ENCODE measurements at places on chromosomes 11 and 22. TPM values are rescaled to one million over a fixed set of nuclear protein-coding genes. Genes with fewer than 3 reads are reported as not detected.

The OR52I1 gene
- total RNA-seq: not detected

The MLC1 gene
- 0.17 TPM for total RNA-seq

DNA sequence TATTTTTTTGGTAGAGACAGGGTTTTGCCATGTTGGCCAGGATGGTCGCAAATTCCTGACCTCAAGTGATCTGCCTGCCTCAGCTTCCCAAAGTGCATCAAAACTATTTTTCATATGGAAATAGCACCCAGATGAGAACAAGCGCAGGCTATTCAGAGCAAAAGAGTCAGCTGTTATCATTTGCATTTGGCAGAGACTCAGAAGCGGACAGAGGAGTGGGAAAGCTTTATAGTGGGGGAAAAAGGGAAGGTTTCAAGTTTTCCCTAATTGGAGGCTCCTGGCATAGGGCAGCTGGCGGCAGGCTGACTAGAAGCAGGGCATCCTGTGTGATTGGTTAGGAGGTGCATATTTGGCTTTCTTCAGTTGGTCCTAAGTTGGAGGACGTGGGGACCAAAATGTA lies 20.2 kb downstream of the ATG13 start:
- DNase-seq: no peak
- H3K36me3 ChIP-seq: peaks cover 49% of the 10 kb centered on the region
- no peak overlapping the region for H3K4me3 ChIP-seq

- no peaks in the 10 kb centered on the region for H3K4me1 ChIP-seq
- no peak for DNase-seq
- no peaks in the 10 kb centered on the region for H3K27me3 ChIP-seq
- H3K4me3 ChIP-seq: no peak overlapping the region
- no peaks in the 10 kb centered on the region for H3K36me3 ChIP-seq
Observed at GRCh38 chr11:32297611-32298011, 137.7 kb downstream of the WT1 start.

GRCh38 chr11:10611979-10612862 lies 43.8 kb upstream of the LYVE1 start:
- no peaks in the 10 kb centered on the region for H3K27me3 ChIP-seq
- peaks cover 23% of the 10 kb centered on the region for H3K4me1 ChIP-seq
- no peak overlapping the region for H3K4me3 ChIP-seq

DNA sequence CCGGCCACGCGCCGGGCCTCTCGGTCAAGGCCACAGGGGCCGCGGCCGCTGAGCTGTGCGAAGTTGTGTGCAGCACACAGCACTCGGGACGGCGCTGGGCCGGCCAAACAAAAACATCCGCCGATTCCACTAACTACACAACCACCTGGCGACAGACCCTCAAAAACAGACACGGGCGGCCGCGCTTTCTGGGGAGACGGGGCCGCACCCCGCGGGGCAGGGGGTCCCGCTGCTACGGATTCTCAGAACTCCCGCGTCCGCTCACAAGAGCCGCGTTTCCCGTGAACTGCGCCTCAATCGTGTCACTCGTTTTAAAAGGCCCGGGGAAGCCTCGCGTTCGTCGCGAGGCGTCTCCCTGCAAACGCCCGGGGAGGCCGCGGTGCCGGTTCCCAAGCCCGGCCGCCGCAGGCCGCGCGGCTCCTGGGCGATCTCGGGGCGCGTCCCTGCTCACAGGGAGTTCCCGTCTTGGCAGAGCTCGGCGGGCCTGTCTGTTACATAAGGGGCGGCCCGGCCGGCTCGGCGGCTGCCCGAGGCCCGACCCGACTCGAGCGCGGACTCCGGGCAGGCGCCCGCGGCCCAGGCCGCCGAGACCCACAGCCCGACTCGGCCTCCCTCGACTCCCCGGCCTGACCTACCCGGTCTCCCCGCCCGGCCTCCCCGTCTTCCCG lies 936 bp downstream of the BRD1 start:
- H3K27me3 ChIP-seq: no peaks in the 10 kb centered on the region
- peak overlapping the region; percentile 91 for H3K27ac ChIP-seq
- no peak for DNase-seq
- peaks cover 27% of the 10 kb centered on the region for H3K36me3 ChIP-seq
- H3K4me1 ChIP-seq: peaks cover 55% of the 10 kb centered on the region
- peak overlapping the region; percentile 84 for H3K4me3 ChIP-seq

DNA sequence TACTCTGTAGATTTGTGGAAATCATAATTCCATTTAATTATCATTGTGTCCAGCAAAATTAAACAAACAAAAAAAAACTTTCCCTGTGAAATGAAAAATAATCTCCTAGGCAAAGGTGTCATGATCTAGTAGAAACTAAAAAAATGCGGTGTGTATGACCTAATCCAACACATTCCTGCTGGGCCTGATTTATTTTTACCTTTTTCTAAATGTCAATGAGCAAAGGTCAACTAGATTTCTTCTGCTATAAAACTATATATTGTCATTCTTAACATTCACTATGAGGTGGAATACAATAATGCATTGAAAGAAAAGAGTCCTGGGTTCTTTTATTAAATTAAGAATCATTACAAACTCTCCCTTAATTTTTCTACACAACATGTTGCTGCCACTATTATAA lies 57.1 kb upstream of the MN1 start:
- H3K36me3 ChIP-seq: peaks cover 41% of the 10 kb centered on the region
- peaks cover 86% of the 10 kb centered on the region for H3K4me1 ChIP-seq
- H3K27me3 ChIP-seq: no peaks in the 10 kb centered on the region
- DNase-seq: no peak

DNA sequence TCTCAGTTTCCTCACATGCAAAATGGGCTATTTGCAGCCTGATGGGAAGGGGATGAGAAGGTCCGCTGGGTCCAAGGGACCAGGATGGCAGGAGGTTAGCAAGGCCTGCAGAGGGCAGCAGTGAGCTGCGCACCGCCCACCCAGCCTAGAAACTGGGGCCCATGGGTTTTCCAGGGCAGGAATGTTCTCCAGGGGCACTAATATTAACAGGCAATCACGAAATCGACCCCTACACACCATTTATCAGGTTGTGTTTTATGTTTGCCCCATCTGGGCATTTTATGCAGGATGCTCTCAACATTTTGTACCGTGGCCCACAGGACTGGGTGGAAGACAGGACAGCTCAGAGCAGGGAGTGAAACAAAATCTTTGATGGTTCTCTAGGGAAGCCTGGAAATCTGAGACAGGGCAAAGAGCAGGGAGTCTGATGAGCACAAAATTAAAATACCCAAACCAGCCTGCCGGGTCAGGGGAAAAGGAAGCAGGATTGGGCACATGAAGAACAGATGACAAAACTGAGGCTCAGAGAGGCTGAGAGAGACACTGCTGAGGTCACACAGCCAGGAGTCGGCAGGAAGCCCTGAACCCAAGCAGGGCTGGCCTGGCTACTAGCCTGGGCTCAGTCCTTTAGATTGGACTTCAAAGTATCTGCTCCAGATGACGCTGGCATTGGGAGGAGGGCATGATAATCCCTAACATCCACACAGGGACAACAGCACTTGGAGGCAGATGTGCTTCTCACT lies 1.6 kb upstream of the BCR start:
- peak overlapping the region; percentile 86 for H3K27ac ChIP-seq
- DNase-seq: no peak
- H3K36me3 ChIP-seq: no peaks in the 10 kb centered on the region
- no peak overlapping the region for H3K4me3 ChIP-seq

DNA sequence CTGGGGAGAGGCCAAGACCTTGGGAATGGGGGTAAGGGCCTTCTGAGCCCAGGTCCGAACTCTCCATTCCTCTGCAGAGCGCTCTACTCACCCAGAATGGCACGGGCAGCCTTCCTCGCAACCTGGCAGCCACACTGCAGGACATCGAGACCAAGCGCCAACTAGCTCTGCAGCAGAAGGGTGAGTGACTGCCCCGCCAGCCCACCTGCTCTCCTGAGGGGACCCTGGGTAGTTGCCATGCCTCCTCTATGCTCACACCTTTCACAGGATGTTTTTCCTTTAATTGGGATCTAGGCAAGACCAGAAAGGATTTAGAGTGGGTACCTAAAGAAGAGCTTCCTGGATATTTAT lies 35.5 kb downstream of the TREH start:
- H3K4me3 ChIP-seq: no peak overlapping the region
- DNase-seq: no peak
- H3K36me3 ChIP-seq: peaks cover 99% of the 10 kb centered on the region
- H3K27me3 ChIP-seq: no peaks in the 10 kb centered on the region
- H3K4me1 ChIP-seq: peaks cover 21% of the 10 kb centered on the region
- no peak overlapping the region for H3K27ac ChIP-seq

DNA sequence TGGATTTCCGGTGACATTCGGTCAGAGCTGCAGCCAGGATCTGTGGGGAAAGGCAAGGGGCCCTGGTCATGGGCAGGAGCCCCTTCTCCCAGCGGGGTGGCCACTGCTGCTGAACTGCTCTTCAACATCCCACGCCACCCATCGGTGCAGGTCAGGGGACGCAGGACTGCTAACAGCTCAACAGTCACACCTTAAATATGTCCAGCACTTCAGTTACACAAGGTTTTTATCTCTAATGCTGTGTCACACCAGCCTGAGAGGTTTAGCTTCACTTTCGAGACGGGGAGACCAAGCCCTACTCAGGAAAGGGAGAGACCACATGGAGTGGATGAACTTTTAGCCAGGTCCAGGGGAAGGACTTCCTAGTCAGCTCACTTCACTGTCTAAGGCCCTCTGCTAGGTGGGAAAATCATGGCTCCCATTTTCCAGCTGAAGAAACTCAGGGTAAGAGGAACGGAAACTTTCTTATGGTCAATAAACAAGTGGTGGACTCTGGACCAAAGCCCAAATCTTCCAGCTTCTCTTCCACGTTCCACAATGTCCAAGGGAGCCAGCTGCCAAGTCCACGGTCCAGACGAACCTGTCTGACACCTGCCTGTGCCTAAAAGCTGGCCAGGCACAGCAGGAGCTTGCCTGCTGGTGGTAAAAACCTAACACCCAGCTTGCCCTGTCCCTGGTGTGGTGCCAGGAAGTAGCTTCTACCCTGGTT lies 21.0 kb upstream of the CHADL start:
- H3K4me3 ChIP-seq: no peak overlapping the region
- H3K4me1 ChIP-seq: no peaks in the 10 kb centered on the region
- DNase-seq: no peak
- peaks cover 75% of the 10 kb centered on the region for H3K36me3 ChIP-seq
- no peaks in the 10 kb centered on the region for H3K27me3 ChIP-seq
- no peak overlapping the region for H3K27ac ChIP-seq

DNA sequence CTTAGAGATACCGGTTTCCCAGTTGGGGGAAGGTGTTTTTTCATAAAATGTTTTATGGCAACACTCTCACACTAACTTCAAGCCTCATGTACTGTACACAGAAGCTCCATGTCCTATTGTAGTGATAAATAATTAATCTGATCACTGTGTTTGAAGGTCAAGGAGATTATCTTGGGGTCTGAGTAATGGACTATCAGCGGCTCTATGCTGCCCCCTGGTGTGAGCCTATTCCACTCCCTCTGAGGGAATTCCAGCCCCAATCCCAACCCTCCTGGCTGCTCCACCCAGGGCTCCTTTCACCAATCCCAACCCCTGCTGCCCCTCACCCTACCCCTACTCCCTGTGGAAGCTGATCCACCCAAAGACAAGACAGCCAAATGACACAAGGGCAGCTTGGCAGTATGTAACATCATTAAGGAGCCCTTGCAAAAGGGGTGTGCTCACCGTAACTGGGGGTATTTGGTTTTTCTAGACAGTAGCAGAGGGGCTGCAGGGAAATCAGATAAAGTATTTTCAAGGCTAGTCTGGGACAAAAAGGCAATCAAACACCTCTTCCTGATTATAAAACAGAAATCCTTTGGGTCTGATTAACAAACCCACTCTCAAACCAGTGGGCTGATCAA lies 22.3 kb downstream of the HPS4 start:
- H3K36me3 ChIP-seq: peaks cover 43% of the 10 kb centered on the region
- no peak overlapping the region for H3K4me3 ChIP-seq
- DNase-seq: no peak
- H3K4me1 ChIP-seq: no peaks in the 10 kb centered on the region
- H3K27ac ChIP-seq: no peak overlapping the region
- no peaks in the 10 kb centered on the region for H3K27me3 ChIP-seq

GRCh38 chr11:14934641-14935351 lies 37.4 kb downstream of the CALCA start:
- DNase-seq: peak; percentile 47
- H3K27ac ChIP-seq: no peak overlapping the region
- no peaks in the 10 kb centered on the region for H3K27me3 ChIP-seq
- no peaks in the 10 kb centered on the region for H3K4me1 ChIP-seq

GRCh38 chr11:75275581-75275980 lies 35.0 kb downstream of the TPBGL start:
- H3K4me3 ChIP-seq: no peak overlapping the region
- H3K27ac ChIP-seq: no peak overlapping the region
- DNase-seq: no peak
- peaks cover 83% of the 10 kb centered on the region for H3K36me3 ChIP-seq
- H3K27me3 ChIP-seq: no peaks in the 10 kb centered on the region

DNA sequence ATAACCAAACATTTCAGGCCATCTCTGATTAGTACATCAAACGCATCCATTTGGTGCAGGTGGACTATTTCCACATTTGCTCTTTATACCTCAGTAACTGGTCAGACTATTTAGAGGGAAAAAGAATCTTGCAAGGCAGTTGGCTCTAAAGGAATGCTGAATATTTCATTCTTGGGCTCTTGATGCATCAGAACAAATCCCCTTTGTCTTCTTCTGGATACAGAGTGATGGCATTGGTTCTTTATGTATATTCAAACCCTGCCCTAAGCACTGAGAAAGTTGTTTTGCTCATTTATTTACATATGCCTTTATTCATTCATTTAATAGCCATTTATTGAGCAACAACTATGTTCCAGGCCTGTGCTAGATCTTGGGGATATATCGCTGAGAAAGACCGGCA lies 31.1 kb upstream of the RAB30 start:
- no peaks in the 10 kb centered on the region for H3K4me1 ChIP-seq
- H3K4me3 ChIP-seq: no peak overlapping the region
- no peak overlapping the region for H3K27ac ChIP-seq
- H3K27me3 ChIP-seq: no peaks in the 10 kb centered on the region
- DNase-seq: no peak

GRCh38 chr11:64251753-64252002 lies 348 bp downstream of the PLCB3 start:
- H3K27me3 ChIP-seq: no peaks in the 10 kb centered on the region
- H3K27ac ChIP-seq: peak overlapping the region; percentile 81
- H3K4me3 ChIP-seq: peak overlapping the region; percentile 92
- DNase-seq: no peak

DNA sequence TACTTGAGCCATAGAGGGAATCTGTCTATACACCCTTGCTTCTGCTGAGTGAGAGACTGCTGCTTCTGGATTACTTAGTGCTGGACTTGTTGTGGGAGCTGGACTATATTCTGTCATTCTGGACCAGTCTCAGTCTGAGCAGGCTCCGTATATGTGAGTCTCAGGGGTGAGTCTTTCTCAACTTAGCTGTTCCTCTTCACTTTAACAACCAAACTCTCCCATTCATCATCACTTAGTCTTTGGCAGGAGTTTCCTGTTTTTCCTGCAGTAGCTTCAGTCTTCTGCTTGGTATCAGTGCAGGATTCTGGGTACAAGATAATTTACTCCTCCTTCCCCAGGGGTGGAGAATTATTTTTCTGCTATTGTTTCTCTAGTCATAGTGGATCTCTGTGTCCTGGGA lies 779.5 kb downstream of the METTL15 start:
- no peak overlapping the region for H3K27ac ChIP-seq
- H3K36me3 ChIP-seq: no peaks in the 10 kb centered on the region
- no peaks in the 10 kb centered on the region for H3K27me3 ChIP-seq

- no peak for DNase-seq
- H3K36me3 ChIP-seq: no peaks in the 10 kb centered on the region
- H3K4me3 ChIP-seq: no peak overlapping the region
- H3K27ac ChIP-seq: no peak overlapping the region
Observed at GRCh38 chr11:118202599-118203422, 22.0 kb downstream of the JAML start.

GRCh38 chr11:71188886-71189767 lies 63.2 kb downstream of the SHANK2 start:
- H3K4me1 ChIP-seq: no peaks in the 10 kb centered on the region
- no peak overlapping the region for H3K4me3 ChIP-seq

- H3K27ac ChIP-seq: peak overlapping the region; percentile 82
- DNase-seq: peak; percentile 93
- H3K4me1 ChIP-seq: peaks cover 34% of the 10 kb centered on the region
- H3K27me3 ChIP-seq: no peaks in the 10 kb centered on the region
- H3K36me3 ChIP-seq: peaks cover 34% of the 10 kb centered on the region
Observed at GRCh38 chr22:20867179-20868024, 8.6 kb downstream of the SNAP29 start.

All from esophagus muscularis mucosa (tissue), 4 donors.